ENCODE measurements at places on chromosomes 5 and 9.

DNA sequence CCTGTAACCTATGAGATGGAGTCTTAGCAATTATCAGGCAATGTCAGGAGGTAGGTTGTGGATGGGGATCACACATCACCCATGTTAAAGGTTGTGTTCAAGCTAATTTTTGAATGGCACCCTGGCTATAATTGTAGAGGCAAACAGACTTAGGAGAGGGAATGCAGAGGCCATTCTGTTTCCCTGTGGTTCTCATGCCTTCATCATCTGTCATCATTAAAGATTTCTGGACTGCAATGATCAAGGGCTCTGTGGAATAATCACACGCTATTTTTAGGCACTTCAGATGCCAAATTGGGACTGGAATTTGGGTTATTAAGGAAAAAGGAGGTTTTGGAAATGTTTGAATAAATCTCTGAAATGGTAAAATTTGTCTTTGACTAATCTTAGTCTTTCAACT, 1065.4 kb downstream of the TAF11L14 start:
- no peak for DNase-seq

GRCh38 chr9:33414268-33414667, 11.9 kb upstream of the AQP7 start:
- DNase-seq = no peak

GRCh38 chr5:1555011-1555807, 31.4 kb upstream of the LPCAT1 start:
- peak; percentile 95 for DNase-seq

- DNase-seq = no peak
Observed at GRCh38 chr5:141806626-141807025, 71.6 kb downstream of the PCDH1 start.

DNA sequence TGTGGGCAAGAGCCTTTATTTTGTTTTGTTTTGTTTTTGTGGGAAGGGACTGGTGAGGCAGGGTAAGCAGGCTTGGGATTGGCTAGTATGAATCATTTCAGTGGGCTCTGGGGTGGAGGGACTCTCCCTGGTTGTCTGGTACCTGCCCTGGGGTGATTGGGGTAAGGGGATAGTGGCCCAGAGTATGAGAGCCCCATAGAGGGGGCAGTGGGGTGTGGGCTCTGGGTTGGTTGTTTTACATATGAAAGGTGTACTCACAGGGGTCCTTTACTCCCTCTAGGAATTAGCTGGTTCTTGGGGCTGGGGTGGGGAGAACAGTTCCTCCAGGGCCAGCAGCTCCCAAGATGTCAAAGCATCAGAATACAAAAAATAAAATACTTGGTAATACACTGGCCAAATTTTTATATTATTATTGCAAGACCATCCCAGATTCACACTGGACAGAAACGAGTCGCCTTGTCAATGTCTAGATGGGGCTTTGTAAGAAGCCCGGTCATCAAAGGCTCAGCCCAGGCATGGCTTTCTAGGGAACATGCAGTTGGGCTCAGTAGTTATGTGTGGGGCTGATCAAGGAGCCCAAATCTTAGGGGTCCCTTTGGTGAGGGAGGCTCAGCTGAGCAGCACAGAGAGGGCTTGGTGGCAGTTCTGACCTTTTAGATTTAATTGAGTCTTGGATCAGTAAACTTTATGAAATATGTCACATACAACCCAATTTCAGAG, 190.5 kb downstream of the NXNL2 start:
- no peak for DNase-seq

- DNase-seq = no peak
Observed at GRCh38 chr5:12073426-12073825, 169.2 kb upstream of the CTNND2 start.

DNA sequence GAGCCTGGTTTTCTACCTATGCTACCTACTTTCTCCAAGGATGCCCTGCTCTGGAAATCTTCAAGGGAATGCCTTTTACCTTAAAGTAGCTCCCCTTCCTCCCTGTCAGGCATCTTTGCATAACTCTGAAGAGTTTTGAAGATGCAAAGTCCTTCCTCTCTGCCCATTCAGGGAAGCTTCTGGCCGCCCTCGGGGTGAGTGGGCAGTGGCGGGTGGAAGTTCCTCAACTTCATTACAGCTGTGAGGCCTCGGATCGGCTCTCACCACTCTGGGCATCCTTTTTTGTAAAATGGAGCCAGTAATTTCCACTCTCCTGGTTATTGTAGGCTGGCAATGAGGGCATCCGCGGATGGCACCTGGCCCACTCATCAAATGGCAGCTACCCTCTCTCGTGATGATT, 31.7 kb upstream of the STXBP1 start:
- no peak for DNase-seq

DNA sequence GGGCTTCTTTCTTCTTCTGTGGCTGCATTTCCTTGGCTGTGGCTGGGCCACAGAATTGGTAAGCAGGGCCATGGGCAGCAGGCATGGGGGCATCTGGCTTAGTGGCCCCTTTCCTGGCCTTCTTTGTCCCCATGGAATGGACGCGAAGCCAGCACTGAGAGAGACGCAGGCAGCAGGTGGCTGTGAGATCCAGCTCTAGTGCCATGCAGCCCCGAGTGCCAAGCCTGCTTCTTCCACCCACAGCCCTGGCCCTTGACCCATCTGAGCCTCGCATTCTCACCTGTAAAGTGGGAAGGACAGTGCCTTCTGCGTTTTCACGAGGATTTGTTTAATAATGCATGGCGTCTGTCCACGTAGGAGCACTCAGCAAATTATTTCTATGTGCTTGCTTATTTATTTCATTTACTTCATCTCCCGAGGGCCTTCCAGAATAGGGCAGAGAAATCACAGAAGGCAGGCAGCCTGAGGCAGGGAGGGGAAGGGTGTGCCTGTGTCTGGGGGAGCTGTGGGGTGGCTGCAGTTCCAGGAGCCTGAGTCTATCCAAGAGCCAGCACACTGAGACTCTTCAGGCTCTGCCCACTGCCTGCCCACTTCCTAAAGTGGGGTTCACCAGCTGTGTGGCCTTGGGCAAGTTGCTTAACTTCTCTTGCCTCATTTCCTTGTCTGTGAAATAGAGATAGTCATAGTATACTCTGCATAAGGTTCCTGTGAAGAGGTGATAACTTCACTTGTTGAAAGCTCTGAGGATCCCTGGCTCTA, 55.2 kb downstream of the NTNG2 start:
- DNase-seq = no peak

- DNase-seq = no peak
Observed at GRCh38 chr5:176922817-176923216, 23.7 kb upstream of the HK3 start.

All from NCI-H510A (cell line).